ENCODE measurements at places on chromosomes 5 and 9.

- no peak for DNase-seq
Observed at GRCh38 chr9:136668983-136669790, 6.5 kb downstream of the EGFL7 start.

DNA sequence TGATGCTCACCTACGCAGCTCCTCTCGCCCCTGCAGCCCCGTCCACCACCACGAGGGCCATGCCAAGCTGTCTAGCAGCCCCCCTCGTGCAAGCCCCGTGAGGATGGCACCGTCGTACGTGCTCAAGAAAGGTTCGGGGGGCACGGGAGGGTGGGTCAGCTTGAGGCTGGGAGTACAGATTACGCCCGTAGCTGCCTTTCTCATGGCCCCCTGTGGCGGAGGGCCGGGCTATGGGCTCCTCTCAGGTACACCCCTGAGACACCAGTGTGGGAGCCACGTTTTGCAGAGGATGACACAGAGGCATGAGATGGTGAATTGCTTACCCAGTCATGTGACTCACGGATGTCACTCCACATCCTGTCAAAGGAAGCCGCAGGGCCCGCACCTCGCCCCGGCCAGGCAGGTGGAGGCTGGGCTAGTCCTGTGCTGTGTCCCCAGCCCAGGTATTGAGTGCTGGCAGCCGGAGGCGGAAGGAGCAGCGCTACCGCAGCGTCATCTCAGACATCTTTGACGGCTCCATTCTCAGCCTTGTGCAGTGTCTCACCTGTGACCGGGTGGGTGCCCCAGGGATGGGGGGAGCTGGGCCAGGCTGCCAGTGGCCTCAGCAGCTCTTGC, 33.7 kb downstream of the USP20 start:
- no peak for DNase-seq

DNA sequence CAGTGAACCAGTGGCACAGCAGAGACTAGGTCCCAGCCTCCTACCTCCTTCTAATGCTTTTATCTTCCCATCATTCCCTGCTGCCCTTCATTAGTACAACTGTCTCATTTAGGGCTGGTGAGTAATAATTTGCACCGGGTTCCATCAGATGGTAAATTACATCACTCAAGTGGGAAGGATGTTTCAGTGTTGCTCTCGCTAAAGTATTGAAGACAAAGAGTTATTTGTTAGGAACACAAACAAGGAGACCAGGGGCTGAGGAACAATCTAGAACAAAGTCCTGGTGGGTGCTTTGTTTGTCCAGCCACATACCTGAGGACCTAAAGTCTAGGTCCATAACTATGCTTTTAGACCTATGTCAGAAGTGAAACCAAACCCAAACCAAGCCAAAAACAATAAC, 52.4 kb downstream of the SEC61B start:
- DNase-seq: no peak

GRCh38 chr5:11510889-11511288, 393.4 kb downstream of the CTNND2 start:
- no peak for DNase-seq

GRCh38 chr5:146331423-146331822, 7.2 kb upstream of the POU4F3 start:
- no peak for DNase-seq

DNA sequence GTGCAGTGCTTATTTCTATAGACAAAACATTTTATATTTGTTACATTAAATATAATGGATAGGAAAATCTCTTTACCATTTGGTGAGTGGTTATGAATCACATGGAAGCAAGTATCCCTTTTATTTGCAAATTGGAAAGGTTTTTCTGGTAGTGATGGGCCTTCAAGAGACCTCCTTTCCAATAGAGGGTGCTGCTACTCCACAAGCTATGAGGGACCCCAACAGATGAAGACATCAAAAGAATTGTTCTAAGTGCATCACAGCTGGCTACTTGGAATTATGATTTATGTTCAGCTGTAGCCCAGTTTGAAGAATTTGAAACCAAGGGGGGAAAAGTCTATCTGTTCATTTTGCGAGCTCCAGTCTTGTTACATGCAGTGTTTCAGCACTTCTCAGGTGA, 493.7 kb upstream of the SGCD start:
- DNase-seq: no peak

GRCh38 chr5:159855476-159856191, 60.6 kb upstream of the ADRA1B start:
- DNase-seq: no peak
